ENCODE measurements at places on chromosomes 11 and 22. TPM values are rescaled to one million over a fixed set of nuclear protein-coding genes. Genes with fewer than 3 reads are reported as not detected.

The CNTF gene
- 2.7 TPM for total RNA-seq

The PES1 gene
- total RNA-seq = 41.3 TPM

The MUC6 gene
- not detected for total RNA-seq

The OR51E2 gene
- total RNA-seq = not detected

The AHNAK gene
- 18.6 TPM for total RNA-seq

The GGTLC2 gene
- total RNA-seq = not detected

The SLC25A18 gene
- 6.4 TPM for total RNA-seq

The SAA4 gene
- total RNA-seq = not detected

The SLC22A12 gene
- total RNA-seq = not detected

The SCGB1D2 gene
- not detected for total RNA-seq

The RASSF10 gene
- 3.4 TPM for total RNA-seq

The GDPD4 gene
- total RNA-seq = not detected

The FXYD2 gene
- 0.62 TPM for total RNA-seq

The RIC3 gene
- total RNA-seq = 55.7 TPM

The PHOX2A gene
- not detected for total RNA-seq

The MAP6 gene
- total RNA-seq = 83.6 TPM

The MYOD1 gene
- not detected for total RNA-seq

The DTX4 gene
- 43.7 TPM for total RNA-seq

The OR6A2 gene
- 0.47 TPM for total RNA-seq

The KDM4D gene
- 1.9 TPM for total RNA-seq

The HBB gene
- 441 TPM for total RNA-seq

The KBTBD3 gene
- total RNA-seq = 20.4 TPM

The MRGPRX2 gene
- not detected for total RNA-seq

The INSC gene
- total RNA-seq = 0.31 TPM

The NPTXR gene
- 11.5 TPM for total RNA-seq

The DKK3 gene
- total RNA-seq = 185 TPM

The CLTCL1 gene
- total RNA-seq = 11.1 TPM

The SNX32 gene
- 7.3 TPM for total RNA-seq

The PANX3 gene
- total RNA-seq = not detected

Data from occipital lobe (tissue), 3 donors.